NCI-H2171 (cell line): ENCODE measurements at places on chromosomes 11 and 22.

DNA sequence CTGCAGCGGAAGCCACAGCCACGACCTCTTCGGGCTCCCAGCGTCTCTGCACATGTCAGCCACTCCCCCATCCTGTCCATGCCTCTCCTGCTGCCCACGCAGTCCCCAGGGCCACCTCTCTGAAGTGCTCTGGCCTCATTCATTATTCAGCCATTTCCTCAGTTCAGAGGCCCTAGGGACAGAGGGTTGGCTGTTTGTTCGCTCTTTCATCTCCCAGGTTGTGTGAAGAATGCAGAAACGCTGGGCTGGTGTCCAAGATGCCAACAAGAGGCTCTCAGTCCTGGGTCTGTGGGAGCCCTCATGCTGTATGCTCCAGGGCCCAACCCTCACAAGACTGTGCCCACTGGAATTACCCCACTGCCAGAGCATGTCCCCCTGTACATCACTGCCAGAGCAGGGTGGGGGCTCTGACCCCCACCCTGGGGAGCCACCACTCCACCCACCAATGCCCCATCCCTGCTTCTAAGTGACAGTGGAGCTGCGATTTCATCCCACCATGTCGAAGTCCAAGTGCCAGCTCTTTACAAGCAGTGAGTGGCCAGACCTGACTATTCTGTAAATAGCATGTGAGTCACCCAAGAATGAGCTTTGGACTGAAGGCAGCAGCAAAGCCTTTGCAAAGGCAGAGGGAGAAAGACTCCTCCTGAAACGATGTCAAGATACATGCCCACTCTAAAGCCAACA lies 209.6 kb downstream of the BUD13 start:
- no peak for DNase-seq

- no peak for DNase-seq
These were observed 862 bp downstream of the GGA1 start for GRCh38 chr22:37609240-37610152.

DNA sequence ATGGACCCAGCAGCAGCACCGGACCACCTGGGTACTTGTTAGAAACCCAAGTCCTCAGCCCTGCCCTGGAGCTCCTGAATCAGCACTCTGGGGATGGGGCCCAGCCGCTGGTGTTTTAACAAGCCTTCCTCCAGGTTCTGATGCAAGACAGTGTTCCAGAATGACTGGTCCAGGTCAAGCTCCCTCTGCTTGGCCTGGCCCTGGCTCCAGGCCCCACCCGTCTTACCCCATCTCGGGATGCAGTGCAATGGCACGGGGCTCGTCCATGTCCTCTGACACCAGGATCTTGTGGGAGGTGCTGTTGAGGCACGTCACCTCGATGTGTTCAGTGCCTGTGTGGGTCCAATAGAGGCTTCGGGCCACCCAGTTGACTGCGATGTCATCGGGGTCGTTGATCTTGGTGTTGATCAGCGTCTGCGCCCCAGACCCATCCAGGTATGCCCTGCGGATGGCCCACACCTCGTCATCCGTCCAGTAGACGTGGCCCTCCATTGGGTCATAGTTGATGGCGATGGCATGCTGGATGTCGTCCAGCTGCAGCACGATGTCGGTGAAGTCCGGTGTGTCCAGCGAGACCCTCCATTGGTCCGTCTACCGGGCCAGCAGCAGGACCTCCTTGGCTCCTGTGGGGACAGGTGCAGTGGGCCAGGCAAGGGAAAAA lies 140.3 kb downstream of the CRYBB2 start:
- DNase-seq: no peak

DNA sequence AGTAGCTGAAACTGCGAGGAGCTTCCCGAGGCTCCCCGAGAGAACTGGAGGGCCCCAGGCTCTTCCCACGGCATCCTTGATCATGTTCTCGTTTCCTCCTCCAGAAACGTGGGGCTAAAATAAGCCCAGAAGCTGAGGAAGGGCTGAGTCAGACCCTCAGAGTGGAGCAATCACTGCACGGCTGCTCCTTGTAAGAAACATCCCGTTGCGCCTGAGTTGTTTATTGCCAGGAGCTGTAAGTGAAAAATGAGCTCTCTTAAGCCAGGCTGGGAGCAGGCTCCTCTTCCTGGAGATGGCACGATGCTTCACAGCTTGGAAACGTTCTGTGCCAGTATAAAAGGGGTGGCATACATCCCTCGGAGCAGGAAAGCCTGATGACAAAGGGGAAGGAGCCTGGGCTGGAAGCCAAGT lies 47.3 kb upstream of the SYN3 start:
- DNase-seq: no peak

DNA sequence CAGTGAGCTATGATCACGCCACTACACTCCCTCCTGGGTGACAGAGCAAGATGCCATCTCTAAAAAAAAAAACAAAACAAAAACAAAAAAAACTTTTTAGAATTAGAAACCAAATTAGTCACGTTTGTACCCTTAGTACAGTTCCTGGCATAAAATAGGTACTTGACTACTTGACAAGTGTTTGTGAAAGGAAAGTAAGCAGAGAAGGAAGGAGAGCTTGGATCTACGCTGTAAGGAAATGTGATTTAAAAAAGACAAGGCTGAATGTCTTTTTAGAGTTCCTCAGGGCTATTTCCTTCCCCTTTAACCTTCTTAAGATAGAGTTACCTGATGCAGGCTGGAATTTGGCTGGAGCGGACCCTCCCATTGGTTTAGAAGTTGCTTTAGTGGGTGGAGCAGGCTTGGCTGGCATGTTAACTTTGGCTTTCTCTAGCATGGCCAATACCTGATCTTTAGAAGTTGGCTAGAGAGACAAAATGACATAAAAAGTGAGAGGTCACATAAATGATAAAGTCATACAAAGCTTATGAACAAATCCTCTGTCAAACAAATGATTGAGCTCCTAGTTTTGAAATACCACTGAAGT lies 50.7 kb downstream of the F2 start:
- DNase-seq: no peak

DNA sequence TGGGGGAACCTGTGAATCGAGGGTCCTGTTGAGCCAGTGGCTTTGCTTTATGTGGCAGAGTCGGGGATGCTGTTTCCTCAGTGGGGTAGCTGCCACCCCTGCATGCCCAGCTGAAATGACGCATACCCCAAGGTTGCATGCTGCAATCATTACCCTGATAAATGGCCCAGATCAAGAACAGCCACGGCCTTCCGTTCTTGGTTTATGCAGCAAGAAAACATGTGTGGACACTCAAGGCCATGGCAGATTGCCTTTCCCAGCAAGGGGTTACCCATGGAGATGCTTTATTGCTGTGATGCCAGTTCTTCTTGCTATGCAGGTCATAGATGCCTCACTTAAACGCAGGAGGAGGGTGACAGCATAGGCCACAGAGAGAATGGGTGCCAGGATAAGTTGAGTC lies 14.3 kb upstream of the SREBF2 start:
- DNase-seq: no peak

GRCh38 chr11:110355011-110355744 lies 58.8 kb upstream of the RDX start:
- DNase-seq: no peak

DNA sequence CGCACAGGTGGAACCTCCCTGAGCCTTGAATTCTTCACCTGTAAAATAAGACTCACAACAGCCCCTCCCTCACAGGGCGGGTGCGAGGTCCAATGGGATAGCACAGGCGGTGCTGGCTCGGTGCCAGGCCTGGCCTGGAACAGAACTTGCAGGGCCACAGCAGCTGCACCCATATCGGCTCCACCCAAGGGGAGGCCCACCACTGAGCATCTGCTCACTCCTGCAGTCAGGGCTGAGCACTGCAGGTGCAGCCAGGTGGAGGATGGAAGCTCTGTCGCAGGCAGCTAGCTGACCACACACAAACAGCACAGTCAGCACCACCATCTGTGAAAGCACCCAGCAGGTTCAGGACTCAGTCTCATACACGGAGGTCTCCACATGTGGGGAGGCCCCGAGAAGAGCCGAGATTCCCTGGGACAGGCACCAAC lies 19.6 kb downstream of the VPS37C start:
- DNase-seq: peak; percentile 95

DNA sequence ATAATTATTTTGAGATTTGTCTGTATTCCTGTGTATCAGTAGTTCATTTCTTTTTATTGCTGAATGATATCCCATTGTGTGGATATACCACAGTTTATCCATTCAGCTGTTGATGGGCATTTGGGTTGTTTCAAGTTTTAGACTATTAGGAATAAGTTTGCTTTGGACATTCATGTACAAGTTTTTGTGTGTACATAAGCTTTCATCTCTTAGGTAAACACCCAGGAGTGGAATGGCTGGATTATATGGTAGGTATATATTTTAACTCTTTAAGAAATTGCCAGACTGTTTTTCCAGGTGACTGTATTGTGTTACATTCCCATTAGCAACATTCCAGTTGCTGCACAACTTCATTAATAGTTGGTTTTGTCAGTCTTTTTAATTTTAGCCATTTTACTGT lies 52.0 kb downstream of the ARHGEF12 start:
- no peak for DNase-seq

GRCh38 chr11:134050541-134051383 lies 18.1 kb upstream of the JAM3 start:
- peak; percentile 42 for DNase-seq

DNA sequence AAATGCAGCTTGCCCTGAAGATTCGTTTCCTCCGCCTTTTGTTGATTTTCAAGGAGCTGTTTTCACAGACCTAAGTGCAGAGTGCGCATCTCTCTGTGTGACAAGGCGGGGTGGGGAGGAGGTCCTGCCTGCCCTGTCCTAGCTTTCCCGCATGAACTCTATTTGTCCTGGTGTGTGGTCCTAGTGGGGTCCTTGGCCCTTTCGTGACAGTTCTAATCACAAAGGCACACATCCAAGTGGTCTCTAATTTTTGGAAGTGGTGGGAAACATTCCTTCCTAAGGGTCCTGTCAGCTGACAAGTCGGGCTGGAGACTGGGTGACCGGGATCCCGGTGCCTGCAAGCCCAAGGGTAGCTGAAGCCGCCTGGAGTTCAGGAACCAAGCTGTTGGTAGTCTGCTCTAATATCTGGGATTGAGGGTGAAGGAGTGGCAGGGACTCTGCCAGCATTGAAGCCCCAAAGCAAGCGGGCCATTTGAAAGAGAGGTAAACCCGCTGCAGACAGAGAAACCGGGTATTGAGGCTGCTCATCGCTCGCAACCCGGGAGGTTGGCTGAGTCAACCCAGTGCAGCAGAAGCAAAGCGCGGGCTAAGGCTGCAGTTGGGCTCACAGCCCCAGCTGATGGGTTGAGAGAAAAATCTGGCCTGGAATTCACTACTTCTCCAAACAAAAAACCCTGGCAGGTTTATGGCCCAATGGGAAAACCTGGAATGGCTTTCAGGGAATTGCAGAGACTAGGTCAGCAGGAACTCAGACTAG lies 28.1 kb upstream of the FBXO3 start:
- peak; percentile 95 for DNase-seq

GRCh38 chr11:74011360-74012073 lies 2.6 kb upstream of the UCP3 start:
- DNase-seq: no peak

DNA sequence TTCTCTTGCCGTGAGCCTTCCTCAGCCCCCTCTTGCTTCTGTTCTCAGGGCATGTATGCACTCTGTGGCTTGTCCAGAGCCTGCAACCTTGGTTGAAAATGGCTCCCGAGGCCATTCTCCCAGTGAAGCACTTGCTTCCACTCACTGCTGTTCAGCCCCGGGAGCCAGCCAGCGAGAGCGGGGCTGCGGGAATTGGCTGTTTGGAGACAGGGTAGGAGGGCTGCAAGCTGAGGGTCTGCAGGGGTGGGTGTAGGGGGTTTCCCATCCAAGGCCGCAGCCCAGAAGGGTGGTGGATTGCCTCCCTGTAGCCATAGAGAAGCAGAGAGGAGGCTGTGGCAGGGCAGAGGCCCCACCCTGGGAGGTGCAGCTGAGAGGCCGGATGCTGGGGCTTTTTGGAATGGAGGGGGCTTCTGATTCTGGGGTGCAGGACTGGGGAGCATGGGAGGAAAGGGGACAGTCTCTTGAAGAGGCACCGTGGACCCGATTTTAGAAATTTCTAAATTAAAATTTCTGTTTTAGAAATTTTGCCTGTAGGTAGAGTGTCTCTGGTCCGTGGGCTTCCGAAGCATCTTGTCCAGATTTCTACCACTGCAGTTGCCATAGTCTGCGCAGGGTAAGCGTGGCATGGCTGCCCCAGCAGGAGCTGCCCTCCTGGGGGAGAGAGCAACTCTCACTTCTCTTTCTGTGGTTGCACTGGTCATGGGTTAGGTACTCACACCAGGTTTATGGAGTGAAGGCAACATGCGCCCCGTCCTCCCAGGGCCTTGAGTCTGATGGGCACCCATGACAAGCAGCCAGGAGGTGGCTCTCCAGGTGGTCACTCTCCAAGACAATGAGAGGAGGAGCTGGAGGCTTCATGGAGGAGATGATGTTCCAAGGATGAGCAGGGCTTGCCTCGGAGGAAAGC lies 100.2 kb downstream of the TBC1D22A start:
- DNase-seq: no peak

DNA sequence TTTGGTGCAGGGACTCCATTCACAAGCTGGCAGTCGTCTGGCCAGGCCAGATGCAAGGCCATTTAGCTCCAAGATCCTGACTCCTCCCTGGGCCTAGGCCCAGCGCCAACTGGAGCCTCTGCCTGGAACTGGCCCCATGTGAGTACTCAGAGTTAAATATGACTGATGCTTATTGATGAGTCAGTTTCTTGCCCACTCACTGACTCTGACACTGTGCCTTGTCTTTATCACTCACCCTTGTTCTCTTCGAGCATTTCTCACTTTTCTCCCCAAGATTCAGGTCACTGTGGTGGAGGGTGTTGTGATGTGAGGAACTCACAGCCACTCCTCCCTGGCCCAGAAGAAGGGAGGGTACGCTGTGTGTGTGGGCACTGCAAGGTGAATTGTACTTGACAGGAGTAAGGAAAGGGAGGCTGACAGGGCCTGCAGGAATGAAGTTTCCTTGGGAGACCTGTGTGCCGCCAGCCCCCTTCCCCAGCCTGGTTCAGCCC lies 23.2 kb upstream of the ST3GAL4 start:
- DNase-seq: no peak

- peak; percentile 10 for DNase-seq
These were observed 146.3 kb upstream of the ARHGAP20 start for GRCh38 chr11:110858547-110858921.

DNA sequence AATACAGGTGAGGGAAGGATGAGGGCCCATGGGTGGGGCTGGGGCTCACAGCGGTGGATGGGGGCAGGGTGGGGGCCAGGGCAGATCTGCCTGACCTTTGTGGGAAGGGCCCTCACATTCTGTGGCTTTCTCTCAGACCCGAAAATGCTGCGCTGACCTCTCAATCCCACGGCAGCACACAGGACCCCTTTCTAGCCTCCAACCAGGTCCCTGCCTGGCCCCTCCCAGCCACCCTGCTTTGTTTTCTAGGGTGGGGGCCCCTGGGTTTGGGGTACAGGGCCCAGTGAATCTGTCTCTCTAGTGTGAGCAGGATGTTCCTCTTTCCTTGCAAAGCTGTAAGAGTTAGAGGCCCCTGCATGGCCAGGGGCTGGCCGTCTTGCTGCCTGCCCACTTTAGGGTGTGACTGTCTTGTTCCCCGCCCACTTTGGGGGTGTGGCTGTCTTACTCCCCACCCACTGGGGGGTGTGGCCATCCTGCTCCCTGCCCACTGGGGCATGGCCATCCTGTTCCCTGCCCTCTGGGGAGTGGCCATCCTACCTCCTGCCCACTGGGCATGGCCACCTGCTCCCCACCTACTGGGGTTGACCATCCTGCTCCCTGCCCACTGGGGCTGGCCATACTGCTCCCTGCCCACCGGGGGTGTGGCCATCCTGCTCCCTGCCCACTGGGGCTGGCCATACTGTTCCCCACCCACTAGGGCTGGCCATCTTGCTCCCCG lies 11.5 kb downstream of the PARVG start:
- DNase-seq: no peak
